ENCODE measurements at places on chromosomes 3 and 15. TPM values are rescaled to one million over a fixed set of nuclear protein-coding genes. Genes with fewer than 3 reads are reported as not detected.

DNA sequence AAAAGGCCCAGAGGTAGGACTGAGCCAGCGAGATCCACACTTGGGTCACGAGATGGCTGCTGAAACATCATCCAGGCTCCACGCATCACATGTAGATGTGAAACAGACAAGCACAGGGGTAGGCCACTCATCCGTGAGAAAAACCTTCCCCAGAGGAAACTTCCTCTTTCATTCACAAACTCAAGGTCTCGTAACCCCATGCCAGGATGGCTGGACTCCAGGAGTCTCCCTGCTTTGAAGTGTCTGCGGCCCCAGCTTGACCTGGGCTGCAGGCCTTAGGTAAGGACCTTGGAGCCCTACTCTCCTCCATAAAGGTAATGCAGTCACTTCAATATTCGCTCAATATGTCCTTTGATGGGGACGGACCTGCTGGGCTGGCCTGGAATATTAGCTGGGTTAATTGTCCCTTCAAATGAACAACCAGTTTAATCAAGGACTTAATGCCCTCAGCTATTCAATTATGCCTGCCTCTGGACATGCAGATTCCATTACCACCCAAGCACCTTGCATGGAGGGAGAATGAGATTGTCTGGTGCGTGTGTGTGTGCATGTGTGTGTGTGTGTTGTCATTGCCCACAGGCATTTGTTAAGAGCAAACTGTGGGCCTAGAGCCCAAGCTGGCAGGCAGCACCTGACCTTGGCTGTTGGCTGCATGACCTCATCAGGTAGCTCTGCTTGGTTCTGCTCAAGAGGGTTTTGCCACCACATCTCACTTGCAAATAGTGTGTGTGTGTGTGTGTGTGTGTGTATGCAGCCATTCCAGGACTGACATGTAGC lies 186.9 kb upstream of the TLE3 start:
- no peak for DNase-seq
- H3K36me3 ChIP-seq = no peaks in the 10 kb centered on the region
- no peaks in the 10 kb centered on the region for H3K27me3 ChIP-seq
- H3K4me3 ChIP-seq = no peak overlapping the region
- H3K27ac ChIP-seq = no peak overlapping the region

- H3K36me3 ChIP-seq = no peaks in the 10 kb centered on the region
- H3K4me3 ChIP-seq = no peak overlapping the region
- peak; percentile 70 for DNase-seq
These were observed 424.7 kb upstream of the THBS1 start for GRCh38 chr15:39156166-39156565.

The HLTF gene
- total RNA-seq = 27.0 TPM

The NR1I2 gene
- total RNA-seq = not detected

The EXD1 gene
- not detected for total RNA-seq

- no peak overlapping the region for H3K4me3 ChIP-seq
- H3K27me3 ChIP-seq = no peaks in the 10 kb centered on the region
- H3K4me1 ChIP-seq = no peaks in the 10 kb centered on the region
- DNase-seq = no peak
- H3K27ac ChIP-seq = no peak overlapping the region
- no peaks in the 10 kb centered on the region for H3K36me3 ChIP-seq
These were observed 20.1 kb downstream of the AADACL2 start for GRCh38 chr3:151753846-151754245.

The IGSF10 gene
- 2.4 TPM for total RNA-seq

DNA sequence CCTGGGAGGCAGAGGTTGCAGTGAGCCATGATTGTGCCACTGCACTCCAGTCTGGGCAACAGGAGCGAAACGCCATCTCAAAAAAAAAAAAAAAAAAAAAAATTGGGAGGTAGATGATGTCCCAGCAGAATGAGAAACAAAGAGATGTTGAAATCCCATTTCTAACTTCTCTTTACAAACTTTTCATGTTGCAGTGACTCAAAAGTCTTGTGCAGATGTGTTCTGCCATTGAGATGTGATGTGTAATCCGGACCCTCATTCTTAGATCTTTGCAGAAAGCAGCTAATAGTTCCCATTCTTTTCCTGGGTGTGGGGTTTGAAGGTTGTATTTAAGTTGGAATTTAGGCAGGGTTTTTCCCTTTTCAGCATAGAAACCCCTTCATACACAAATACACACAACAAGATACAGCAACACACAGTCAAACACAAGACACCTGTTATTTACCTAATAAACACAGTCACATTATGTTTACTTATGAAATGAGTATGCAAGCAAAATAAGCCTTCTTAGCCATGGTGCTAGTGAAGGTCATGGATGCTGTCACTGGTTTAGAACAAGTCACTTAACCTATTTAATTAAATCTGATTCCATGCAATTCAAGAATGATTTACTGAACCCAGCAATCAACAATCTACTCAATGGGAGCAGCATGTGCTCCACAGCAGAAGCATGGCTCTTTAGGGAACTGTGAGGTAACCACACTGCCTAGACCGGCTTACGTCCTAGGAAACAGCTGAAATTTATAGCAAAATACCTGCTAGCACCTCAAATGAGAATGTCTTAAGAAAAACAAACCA lies 14.9 kb downstream of the SIAH2 start:
- DNase-seq = no peak
- H3K27me3 ChIP-seq = no peaks in the 10 kb centered on the region
- peaks cover 10% of the 10 kb centered on the region for H3K4me1 ChIP-seq
- H3K4me3 ChIP-seq = no peak overlapping the region
- peak overlapping the region; percentile 12 for H3K27ac ChIP-seq
- no peaks in the 10 kb centered on the region for H3K36me3 ChIP-seq

GRCh38 chr15:88448991-88449461 lies 18.2 kb downstream of the MRPL46 start:
- no peak overlapping the region for H3K27ac ChIP-seq
- no peak overlapping the region for H3K4me3 ChIP-seq
- no peaks in the 10 kb centered on the region for H3K27me3 ChIP-seq
- H3K4me1 ChIP-seq = no peaks in the 10 kb centered on the region
- DNase-seq = no peak
- H3K36me3 ChIP-seq = no peaks in the 10 kb centered on the region

DNA sequence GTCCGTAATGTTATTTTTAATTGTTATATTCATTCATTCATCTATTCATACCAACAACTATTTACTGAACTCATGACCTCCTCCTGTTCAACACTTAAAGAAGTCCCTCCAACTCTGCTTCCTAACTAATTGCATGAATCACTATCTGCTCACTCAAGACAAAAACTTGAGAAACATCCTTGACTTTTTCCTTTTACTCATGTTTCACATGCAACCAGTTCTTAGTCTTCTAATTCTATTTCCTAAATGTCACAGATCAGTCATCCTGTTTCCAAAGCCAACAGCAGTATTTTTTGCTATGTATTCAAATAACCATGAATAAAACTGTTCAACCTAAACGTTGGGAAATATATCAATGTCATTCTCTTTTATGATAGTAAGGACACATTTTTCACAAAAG lies 124.6 kb upstream of the GBE1 start:
- DNase-seq = no peak
- H3K4me3 ChIP-seq = no peak overlapping the region
- no peaks in the 10 kb centered on the region for H3K27me3 ChIP-seq
- H3K27ac ChIP-seq = no peak overlapping the region
- no peaks in the 10 kb centered on the region for H3K36me3 ChIP-seq
- H3K4me1 ChIP-seq = no peaks in the 10 kb centered on the region

GRCh38 chr15:78360958-78361718 lies 21.0 kb downstream of the CRABP1 start:
- no peaks in the 10 kb centered on the region for H3K4me1 ChIP-seq
- H3K4me3 ChIP-seq = no peak overlapping the region
- no peaks in the 10 kb centered on the region for H3K27me3 ChIP-seq
- H3K36me3 ChIP-seq = no peaks in the 10 kb centered on the region

The CELSR3 gene
- total RNA-seq = 0.87 TPM

GRCh38 chr15:58066042-58066867 lies 744 bp upstream of the ALDH1A2 start:
- no peaks in the 10 kb centered on the region for H3K36me3 ChIP-seq
- H3K4me3 ChIP-seq = peak overlapping the region; percentile 31
- H3K27ac ChIP-seq = no peak overlapping the region
- H3K4me1 ChIP-seq = peaks cover 16% of the 10 kb centered on the region

The FBXL22 gene
- total RNA-seq = 0.63 TPM

GRCh38 chr15:98703126-98703685 lies 54.9 kb downstream of the IGF1R start:
- no peak for DNase-seq
- no peaks in the 10 kb centered on the region for H3K36me3 ChIP-seq
- H3K27me3 ChIP-seq = no peaks in the 10 kb centered on the region

The GPR156 gene
- total RNA-seq = 2.1 TPM

- no peaks in the 10 kb centered on the region for H3K27me3 ChIP-seq
- no peaks in the 10 kb centered on the region for H3K4me1 ChIP-seq
- no peak overlapping the region for H3K27ac ChIP-seq
- H3K4me3 ChIP-seq = no peak overlapping the region
- DNase-seq = no peak
- H3K36me3 ChIP-seq = peaks cover 70% of the 10 kb centered on the region
These were observed 88.2 kb upstream of the FLNB start for GRCh38 chr3:57919987-57920386.

DNA sequence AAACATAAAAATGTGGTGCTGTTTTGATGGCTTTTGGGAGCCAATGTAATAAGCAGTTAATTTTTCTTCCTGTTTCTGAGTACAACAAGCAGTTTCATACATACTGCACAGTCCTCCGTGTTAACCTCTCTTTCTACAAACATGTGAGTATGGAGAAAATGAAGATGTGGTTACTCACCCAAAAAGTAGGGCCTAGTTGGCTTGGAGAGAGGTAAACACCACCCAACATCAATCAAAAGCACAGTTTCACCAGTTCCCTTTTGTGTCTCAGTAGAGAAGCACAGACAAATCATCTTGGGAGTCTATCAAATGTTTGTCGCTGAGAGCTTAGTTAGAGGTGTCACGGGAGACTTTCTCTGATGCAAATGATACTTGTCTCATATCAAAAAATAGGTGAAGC lies 320.2 kb downstream of the UNC13C start:
- no peak overlapping the region for H3K4me3 ChIP-seq
- H3K27me3 ChIP-seq = no peaks in the 10 kb centered on the region
- no peaks in the 10 kb centered on the region for H3K36me3 ChIP-seq

GRCh38 chr3:156626104-156626503 lies 48.3 kb upstream of the TIPARP start:
- no peak overlapping the region for H3K4me3 ChIP-seq
- no peak overlapping the region for H3K27ac ChIP-seq
- no peak for DNase-seq
- H3K4me1 ChIP-seq = no peaks in the 10 kb centered on the region
- no peaks in the 10 kb centered on the region for H3K27me3 ChIP-seq
